ENCODE measurements at places on chromosomes 13 and 19. TPM values are rescaled to one million over a fixed set of nuclear protein-coding genes. Genes with fewer than 3 reads are reported as not detected.

SERPINE3 gene
- not detected for total RNA-seq

EBI3 gene
- 0.36 TPM for total RNA-seq

CACNG7 gene
- total RNA-seq: 0.36 TPM

ZIK1 gene
- 11.8 TPM for total RNA-seq

INTS6 gene
- 43.0 TPM for total RNA-seq

CCNA1 gene
- not detected for total RNA-seq

FUT6 gene
- not detected for total RNA-seq
